ENCODE measurements at places on chromosomes 12 and 14.

- DNase-seq: peak; percentile 47
Observed at GRCh38 chr14:61477712-61478462, 156.5 kb downstream of the PRKCH start.

GRCh38 chr12:34400986-34401658, 378.8 kb downstream of the ALG10 start:
- DNase-seq: no peak

DNA sequence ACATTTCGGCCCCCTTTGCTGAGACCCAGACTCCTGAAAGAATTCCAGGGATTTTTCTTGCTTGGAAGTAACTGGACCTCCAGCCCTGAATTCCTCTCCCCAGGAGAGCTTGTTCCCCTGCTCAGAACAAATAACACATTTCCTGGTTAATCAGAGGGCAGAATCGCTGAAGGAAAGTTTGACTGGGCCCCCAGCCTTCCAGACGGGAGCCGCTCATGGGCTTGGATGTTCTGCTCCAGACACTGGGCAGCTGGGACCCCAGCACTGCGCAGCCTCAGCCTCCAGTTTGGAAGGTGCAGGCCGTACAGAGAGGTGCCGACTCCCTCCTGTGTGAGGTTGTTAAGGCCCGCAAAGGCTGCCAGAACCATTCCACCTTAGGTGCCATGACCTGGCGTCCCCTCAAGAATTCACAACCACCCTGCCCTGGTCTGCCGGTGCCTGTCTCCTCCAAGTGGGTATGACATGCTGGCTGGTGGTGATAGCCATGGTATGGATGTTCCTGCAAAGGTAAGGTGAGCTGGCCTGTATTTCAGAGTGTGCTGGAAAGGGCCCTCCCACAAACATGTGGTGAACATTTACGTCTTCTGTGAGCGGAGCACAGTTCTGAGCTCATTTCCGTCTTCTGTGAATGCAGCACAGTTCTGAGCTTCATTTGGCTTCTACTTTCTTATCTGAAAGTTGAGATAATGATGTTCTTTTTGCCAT, 5.1 kb upstream of the LTBP2 start:
- peak; percentile 26 for DNase-seq

DNA sequence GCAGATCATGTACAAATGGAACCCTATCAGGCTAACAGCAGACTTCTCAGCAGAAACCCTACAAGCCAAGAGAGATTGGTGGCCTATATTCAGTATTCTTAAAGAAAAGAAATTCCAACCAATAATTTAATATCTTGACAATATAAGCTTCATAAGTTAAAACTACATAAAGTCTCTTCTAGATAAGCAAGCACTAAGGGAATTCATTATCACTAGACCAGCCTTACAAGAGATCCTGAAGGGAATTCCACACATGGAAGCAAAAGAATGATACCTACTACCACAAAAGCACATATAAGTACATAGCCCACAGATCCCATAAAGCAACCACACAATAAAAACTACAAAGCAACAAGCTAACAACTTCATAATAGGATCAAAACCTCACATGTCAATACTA, 60.4 kb upstream of the SCAF11 start:
- DNase-seq: no peak

DNA sequence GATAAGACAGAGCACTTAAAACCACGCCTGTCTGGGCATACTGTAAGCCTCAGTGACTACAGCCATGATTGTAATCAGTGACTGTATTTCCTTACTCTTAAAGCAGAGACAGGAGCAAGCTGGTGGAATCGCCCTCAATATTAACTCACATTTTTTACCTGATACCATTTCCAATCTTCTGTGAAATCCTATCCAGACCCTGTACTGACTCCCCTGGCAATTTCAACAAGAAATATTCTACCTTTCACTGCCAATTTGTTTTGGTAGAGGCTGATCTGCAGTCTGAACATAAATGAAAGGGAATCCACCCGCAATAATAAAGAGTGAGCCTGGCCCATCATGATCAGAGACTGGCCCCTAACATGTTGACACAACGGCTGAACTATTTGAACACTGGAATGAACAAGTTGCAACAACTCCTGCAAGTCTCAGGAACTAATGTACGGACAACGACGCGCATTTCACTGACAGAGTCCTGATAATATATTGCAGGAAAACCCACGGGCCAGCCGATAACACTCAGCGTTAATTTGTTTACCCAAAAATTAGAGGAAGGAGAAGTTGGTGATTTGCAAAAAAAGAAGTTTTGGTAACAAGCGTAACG, 195.5 kb upstream of the BTG1 start:
- DNase-seq: no peak

GRCh38 chr14:104307627-104308401, 169.4 kb downstream of the KIF26A start:
- DNase-seq: no peak

DNA sequence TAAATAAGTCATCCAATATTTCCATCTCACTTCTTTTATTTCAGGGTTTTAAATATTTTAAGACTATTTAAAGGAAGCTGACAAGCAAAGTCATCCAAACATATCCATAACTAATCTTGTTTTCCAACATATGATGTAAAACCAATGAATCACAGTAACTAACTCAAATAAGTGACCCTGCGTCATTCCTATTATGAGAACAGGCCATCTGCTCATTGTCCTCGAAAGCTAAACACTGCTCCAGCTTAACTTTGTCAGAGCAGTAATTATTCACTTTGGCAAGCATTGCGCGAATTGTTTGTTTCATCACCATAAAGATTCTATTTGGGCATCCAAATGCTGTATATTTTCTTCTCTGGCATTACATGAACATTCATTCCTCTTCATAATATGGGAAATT, 99.1 kb downstream of the CAPZA3 start:
- DNase-seq: no peak

- DNase-seq: no peak
Observed at GRCh38 chr12:115763982-115764621, 513.4 kb downstream of the MED13L start.

DNA sequence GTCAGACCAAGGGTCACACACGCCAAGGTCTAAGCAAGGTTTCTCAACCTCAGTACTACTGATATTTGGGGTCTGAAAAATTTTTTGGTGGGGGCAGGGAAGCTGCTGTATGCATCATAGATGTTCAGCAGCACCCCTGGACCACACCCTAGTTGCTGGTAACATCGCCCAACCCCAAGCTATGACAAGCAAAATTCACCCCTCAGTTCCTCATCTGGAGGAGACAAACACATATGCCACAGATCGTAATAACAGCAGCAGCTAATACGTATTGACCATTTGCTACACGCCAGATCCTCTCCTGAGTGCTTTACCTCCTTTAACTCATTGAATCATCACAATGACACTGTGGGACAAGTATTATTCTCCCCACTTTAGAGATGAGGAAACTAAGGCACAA, 46.4 kb downstream of the ACTN1 start:
- no peak for DNase-seq

DNA sequence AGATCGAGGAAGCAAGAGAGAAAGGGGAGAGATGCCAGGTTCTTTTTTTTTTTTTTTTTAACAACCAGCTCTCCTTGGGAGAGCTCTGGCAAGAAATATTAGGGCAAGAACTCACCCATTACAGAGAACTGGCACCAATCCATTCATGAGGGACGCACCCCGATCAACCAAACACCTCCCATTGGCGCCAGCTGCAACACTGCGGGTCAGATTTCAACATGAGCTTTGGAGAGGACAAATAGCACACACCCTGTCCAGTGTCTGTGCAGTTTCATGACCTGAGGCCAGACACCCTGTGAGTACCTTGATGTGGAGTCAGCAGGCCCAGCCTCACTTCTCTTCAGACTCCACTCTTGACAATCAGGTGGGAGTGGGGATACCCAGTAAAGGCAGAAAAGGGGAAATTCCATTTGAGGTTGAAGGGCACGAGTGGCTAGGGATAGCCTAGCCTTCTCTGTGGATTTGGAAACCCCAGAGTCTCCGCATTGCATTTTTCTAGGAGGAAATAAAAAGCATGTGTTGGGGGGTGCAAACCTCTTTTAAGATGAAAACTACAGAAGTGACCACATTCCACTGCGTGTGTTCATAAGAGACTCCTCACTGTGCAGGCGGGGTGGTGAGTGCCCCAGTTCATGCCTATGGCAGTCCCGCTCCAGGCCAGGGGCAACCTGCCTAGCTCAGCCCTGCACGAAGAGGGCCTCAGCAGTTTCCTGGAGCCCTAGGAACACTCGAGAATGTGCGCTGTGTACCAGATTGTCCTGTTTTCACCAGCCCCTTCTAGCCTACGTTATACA, 42.4 kb upstream of the GPATCH2L start:
- DNase-seq: no peak

DNA sequence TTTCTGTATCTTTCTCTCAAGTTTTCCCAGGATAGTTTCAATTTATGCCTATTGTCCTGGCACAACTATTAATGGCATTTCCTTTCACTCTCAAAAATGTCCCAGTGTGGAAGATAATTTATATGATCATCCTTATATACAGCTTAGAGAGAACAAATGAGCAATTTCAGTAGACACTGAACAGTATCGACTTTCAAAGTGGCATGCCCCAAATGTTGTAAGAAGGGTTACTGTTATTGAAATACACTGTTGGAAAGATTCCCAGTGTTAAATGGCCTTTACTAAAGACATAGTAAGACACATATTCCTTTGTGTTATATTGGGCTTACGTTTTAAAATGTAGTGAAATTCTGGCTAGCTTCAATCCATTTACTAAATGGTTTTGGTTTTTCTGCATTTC, 202.3 kb upstream of the CDKN3 start:
- no peak for DNase-seq

DNA sequence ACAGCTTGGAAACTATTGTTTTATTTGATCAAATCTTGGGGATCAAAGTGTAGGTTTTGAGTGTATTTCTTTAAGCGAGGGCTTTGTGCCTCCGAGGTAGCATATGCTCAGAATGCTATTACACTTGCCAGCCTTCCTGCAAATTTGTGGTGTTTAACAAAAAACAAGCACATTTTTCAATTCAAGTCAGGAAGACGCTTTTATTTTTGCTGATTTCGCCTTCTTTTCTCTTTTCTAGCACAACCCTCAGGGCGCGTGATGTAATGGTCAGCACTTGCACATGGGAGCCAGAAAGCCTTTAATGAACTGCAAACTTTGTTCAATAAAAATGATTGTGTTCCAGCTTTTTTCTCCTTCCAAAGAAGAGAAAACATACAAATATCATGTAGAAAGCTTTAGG, 466.5 kb downstream of the PRKD1 start:
- DNase-seq: no peak

All from brain microvascular endothelial cell (primary cell).